Iris pigment epithelial cell (primary cell): ENCODE measurements at places on chromosomes 7 and 10.

- peak; percentile 23 for DNase-seq
These were observed 1.2 kb downstream of the ANTXRL start for GRCh38 chr10:46287846-46288477.

DNA sequence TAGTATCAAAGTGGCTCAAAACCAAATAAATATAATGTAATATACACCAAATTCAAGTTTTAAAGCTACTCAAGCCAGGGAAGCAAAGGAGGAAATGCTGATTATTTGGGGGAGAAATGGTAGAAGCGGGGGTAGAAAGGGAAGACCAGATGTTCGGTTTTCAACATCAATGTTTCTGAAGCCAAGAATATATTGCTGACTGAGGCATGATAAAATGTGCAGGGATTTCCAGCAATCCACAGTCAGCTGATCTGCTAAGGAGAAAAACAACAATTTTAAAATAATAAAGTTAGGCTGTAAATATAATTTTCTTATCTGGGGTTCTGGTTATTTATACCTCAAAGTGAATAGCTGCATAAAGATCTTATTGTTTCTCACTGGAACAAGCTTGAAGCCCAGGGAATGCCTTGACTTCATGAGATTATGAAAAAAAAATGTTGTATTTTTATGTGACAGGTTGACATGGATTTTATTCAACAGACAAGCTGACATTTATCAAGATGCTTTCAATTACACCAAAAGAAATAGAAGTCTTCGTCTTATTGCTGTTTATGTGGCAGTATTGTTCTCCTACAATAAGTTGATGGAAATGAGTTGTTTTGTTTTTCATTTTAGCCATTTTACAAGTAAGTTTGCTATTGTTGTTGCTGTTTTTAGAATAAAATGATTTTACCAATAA lies 28.6 kb upstream of the BMPER start:
- no peak for DNase-seq

DNA sequence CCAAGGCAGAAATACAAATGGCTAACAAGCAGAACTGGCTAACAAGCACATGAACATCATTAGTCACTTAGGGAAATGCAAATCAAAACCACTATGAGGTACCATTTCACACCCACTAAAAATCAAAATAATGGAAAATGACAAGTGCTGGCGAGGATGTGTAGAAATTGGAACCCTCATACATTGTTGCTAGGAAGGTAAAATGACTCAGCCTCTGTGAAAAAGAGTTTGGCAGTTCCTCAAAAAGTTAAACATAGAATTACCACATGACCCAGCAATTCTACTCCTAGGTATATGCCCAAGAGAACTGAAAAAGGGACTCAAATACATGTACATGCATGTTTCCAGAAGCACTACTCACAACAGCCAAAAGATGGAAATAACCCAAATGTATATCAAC lies 52.8 kb upstream of the ANAPC16 start:
- DNase-seq, result peak; percentile 81

GRCh38 chr7:152859781-152860191 lies 100.2 kb downstream of the ACTR3B start:
- peak; percentile 12 for DNase-seq

DNA sequence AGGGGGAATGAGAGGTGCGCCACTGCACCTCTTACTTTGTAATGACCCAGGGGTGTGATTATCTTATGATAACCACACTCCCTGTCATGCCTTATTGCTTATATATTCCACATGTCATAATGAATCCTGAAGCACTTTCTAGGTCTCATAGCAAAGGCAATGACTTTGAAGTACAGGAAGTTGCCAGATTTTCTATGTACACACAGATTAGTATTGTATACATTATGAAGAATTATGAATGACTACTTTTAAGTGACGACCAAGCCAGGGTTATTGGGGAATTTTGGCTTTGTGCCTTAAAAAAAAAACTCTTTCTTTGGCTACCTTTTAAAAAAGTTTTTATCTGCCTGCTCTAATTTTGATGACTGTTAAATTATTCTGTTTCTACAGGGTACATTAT lies 269.6 kb downstream of the MDFIC start:
- DNase-seq, result no peak

GRCh38 chr7:116810267-116811116 lies 51.9 kb upstream of the CAPZA2 start:
- DNase-seq, result peak; percentile 31

DNA sequence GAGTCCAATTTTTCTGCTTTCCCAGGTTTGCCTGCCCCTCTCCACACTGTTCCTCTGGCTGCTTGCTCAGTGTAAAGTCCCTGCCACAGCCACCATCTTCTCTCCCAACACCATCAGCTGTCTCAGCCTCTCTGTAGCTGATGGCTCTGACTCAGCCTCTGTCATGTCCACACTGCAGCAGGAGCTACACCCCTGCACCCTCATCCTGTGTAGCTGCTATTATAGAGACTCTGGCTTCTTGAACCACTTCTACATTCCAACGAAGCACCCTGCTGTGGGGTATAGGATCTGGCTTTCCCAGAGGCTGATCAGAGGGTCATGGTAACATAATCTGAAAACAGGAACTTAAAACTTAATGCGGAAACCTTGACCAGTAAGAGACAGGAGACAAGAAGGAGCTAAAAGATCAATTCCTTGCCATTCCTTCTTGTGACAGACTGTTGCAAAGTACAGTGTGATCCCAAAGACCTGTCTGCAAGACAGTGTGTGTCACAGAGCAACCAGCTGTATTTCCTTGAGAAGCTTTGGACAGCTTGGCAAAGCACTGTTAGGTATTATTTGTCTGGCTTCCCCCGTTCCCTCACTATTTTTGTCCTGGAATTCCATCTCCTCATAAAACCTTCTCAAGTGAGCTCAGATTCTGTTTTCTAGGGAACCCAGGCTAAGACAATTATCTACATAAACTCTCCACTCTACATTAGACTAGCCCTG lies 42.3 kb downstream of the NRCAM start:
- peak; percentile 67 for DNase-seq
